Aorta (tissue), 5 donors: ENCODE measurements at places on chromosomes 6 and 20. TPM values are rescaled to one million over a fixed set of nuclear protein-coding genes. Genes with fewer than 3 reads are reported as not detected.

DNA sequence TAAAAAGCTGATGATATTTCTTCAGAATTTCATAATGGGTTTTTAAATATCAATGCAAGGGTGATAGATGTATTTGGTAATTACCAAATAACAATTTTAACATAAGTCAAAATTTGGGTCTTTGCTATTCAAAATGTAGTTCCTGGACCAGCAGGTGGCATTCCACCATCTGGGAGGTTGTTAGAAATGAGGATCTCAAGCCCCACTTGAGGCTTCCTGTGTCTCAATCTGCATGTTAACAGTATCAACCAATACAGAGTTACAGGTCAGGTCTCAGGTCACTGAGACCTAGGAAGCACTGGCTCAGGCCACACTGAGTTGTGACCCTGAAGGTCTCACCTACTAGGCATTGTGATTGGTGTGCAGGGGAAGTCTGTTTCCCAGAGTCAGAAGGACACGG, 57.2 kb upstream of the MTRF1L start:
- no peak overlapping the region for H3K4me3 ChIP-seq
- H3K27me3 ChIP-seq, result no peaks in the 10 kb centered on the region
- H3K27ac ChIP-seq, result no peak overlapping the region

Gene SLC44A4
- total RNA-seq, result 1.5 TPM

Gene TINAG
- not detected for total RNA-seq

Gene SLC35A1
- 20.0 TPM for total RNA-seq

DNA sequence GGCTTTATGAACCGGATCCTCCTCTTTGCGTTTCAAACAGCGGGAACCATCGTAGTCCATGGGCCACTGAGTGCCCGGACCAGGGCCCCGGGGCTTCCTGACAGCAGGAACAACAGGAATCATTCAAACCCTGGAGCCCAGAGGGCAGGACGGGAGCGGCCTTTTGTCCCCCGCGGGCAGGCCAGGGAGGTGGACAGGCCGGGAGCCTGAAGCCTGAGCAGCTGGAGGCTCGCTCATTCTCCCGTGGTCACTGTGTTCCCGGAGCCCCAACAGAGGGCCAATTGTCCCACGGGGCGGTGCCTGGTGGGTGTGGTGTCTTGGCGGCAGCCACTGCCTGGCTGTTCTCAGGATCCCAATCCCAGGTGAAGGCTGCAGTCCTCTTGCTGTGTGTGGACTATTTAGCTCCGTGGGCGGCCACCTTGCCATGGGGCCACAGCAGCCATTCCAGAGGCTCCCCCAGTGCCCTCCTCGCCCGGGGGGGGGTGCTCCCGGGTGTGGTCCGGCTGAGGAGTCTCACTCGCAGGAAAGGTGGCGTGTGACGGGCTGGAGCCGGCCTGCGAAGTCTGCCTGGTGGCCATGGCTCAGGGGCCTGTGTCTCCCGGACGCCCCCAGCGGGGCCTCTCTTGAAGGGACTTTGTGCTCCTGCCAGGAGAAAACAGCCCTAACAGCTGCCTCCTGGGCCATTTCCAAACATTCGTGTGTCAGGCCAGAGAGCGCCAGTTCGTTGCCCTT, 77.2 kb upstream of the BHLHE23 start:
- no peaks in the 10 kb centered on the region for H3K27me3 ChIP-seq
- no peak overlapping the region for H3K27ac ChIP-seq
- H3K4me1 ChIP-seq, result no peaks in the 10 kb centered on the region
- no peaks in the 10 kb centered on the region for H3K36me3 ChIP-seq

DNA sequence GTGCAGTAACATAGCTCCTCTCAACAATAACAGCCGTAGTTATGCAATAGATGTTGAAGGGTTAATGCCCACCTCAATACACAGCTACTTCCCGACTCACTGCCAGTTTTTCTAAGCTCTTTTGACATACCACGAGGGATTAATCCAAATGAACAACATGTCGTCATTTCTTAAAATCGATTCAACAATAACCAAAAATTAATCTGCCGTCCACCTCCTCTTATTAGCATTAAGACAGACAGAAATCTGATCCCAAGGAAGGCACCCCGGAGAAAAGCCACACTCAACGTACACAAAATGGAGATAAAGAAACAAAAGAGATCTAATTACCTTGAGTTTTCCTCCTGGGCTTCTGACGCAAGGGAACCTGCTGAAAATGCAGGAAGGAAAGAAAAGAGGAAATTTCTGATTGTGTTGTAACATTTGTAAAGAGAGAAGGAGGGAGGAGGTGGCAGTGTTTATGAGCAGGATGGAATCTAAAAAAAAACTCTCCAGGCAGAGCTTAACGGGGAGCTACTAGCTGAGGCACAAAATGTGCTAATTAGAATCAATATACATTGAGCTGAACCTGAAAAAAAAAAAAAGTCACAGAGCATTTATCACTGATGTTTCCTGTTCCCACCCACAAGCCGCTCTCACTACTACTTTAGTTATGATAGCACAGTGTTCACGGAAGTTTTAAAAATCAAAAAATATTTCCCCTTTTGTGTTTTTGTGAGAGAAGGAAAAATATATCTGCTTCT, 109.3 kb downstream of the IPCEF1 start:
- no peak for DNase-seq
- H3K36me3 ChIP-seq, result no peaks in the 10 kb centered on the region

DNA sequence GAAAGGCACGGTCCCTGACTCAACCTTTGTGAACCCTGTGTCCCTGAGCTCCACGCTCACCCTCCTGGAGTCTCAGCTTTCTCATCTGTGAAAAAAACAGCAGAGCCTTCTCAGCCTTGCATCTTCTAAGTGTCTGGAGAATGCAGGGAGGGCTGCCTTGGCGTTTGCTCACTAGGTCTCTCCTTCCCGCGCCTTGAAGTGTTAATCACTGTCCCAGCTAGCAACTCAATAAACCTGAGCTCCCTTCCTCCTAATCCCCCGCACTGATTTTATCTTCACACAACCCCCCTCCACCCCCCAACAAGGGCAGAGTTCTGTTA, 34.9 kb upstream of the FOXC1 start:
- H3K27ac ChIP-seq, result peak overlapping the region; percentile 64
- no peaks in the 10 kb centered on the region for H3K27me3 ChIP-seq
- no peaks in the 10 kb centered on the region for H3K4me1 ChIP-seq
- no peaks in the 10 kb centered on the region for H3K36me3 ChIP-seq

Gene NOTCH4
- total RNA-seq, result 35.2 TPM

DNA sequence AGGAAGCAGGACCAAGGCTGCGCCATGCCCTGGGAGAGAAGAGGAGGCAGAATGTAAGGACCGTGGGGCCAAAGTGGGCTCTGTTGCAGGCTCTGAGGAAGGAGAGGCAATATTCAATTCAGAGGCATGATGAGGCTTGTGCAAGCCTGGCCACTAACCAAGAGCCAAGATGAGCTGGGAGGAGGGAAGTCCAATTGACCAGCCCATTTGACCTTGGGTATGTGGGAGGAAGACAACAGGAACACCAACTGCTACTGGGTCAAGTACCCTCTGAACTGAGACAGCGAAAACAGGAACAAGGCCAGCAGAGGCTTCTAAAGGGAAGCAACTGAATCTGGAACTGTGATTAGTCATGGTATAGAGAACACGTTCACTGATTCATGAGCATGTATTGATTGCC, 779.6 kb downstream of the MAFB start:
- no peaks in the 10 kb centered on the region for H3K27me3 ChIP-seq
- no peaks in the 10 kb centered on the region for H3K4me1 ChIP-seq
- DNase-seq, result peak; percentile 65
- no peak overlapping the region for H3K27ac ChIP-seq
- no peaks in the 10 kb centered on the region for H3K36me3 ChIP-seq

DNA sequence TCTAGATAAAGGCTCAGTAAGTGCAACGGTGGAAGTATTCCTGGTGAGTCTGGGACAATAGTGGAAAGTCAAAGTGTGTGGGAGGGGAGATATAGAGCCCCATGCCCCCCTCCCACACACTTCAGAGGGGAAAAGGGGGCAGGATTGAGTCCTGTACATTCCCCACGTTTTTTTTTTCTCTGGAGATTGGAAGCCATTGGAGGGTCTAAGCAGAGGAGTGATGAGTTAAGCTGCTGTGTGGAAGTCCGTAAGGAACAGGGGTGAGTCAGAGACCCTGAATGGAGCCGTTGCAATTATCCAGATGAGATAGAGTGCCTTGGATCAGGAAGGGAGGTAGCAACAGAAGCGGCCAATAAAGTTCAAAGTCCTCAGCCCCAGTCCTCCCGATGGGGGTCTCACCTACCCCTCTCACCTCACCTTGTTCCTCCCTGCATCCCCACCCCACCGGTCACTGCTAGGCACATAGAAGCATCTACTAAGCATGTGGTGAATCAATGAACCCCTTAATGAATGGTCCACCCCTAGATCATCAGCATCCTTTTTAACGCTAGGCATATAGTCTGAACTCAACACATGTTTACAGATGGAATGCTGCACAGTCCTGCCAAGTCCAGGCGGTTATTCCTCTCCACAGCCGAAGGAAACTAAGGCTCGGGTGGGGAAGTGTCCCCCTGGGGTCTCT, 662 bp upstream of the SLC9A8 start:
- no peaks in the 10 kb centered on the region for H3K4me1 ChIP-seq
- DNase-seq, result no peak
- no peaks in the 10 kb centered on the region for H3K36me3 ChIP-seq
- H3K27ac ChIP-seq, result peak overlapping the region; percentile 38
- H3K4me3 ChIP-seq, result no peak overlapping the region

GRCh38 chr6:157217198-157217893, 106.0 kb downstream of the TMEM242 start:
- no peaks in the 10 kb centered on the region for H3K36me3 ChIP-seq
- no peak overlapping the region for H3K4me3 ChIP-seq
- no peaks in the 10 kb centered on the region for H3K4me1 ChIP-seq
- DNase-seq, result peak; percentile 74
- H3K27me3 ChIP-seq, result no peaks in the 10 kb centered on the region

Gene SRMS
- not detected for total RNA-seq

- no peaks in the 10 kb centered on the region for H3K4me1 ChIP-seq
- H3K27ac ChIP-seq, result no peak overlapping the region
- H3K27me3 ChIP-seq, result no peaks in the 10 kb centered on the region
- no peak overlapping the region for H3K4me3 ChIP-seq
Measured at GRCh38 chr6:86042214-86042613, 399.5 kb upstream of the SYNCRIP start.

GRCh38 chr20:59062081-59062480, 19.5 kb upstream of the PRELID3B start:
- H3K4me1 ChIP-seq, result no peaks in the 10 kb centered on the region
- no peak for DNase-seq

- no peak overlapping the region for H3K27ac ChIP-seq
- no peaks in the 10 kb centered on the region for H3K27me3 ChIP-seq
- no peaks in the 10 kb centered on the region for H3K4me1 ChIP-seq
Measured at GRCh38 chr6:110662490-110663211, 152.6 kb downstream of the CDK19 start.

- no peak for DNase-seq
- no peaks in the 10 kb centered on the region for H3K4me1 ChIP-seq
- H3K36me3 ChIP-seq, result no peaks in the 10 kb centered on the region
- no peak overlapping the region for H3K27ac ChIP-seq
Measured at GRCh38 chr20:62567246-62568044, 74.9 kb upstream of the SLCO4A1 start.

- H3K4me3 ChIP-seq, result no peak overlapping the region
- H3K4me1 ChIP-seq, result no peaks in the 10 kb centered on the region
- H3K27ac ChIP-seq, result no peak overlapping the region
- DNase-seq, result no peak
- H3K36me3 ChIP-seq, result peaks cover 15% of the 10 kb centered on the region
- H3K27me3 ChIP-seq, result no peaks in the 10 kb centered on the region
Measured at GRCh38 chr6:43520097-43520496, 3.2 kb downstream of the POLR1C start.

- peaks cover 6% of the 10 kb centered on the region for H3K36me3 ChIP-seq
- H3K4me3 ChIP-seq, result no peak overlapping the region
- H3K27ac ChIP-seq, result no peak overlapping the region
- no peaks in the 10 kb centered on the region for H3K4me1 ChIP-seq
- no peak for DNase-seq
- H3K27me3 ChIP-seq, result no peaks in the 10 kb centered on the region
Measured at GRCh38 chr20:24961384-24962181, 12.5 kb downstream of the CST7 start.
